ENCODE measurements at places on chromosomes 16 and 17. TPM values are rescaled to one million over a fixed set of nuclear protein-coding genes. Genes with fewer than 3 reads are reported as not detected.
A peak's percentile ranks its signal among the peaks of the same experiment; 100 is the strongest.

HAGHL gene
- polyA plus RNA-seq, result not detected

KRTAP4-1 gene
- polyA plus RNA-seq, result not detected

DNA sequence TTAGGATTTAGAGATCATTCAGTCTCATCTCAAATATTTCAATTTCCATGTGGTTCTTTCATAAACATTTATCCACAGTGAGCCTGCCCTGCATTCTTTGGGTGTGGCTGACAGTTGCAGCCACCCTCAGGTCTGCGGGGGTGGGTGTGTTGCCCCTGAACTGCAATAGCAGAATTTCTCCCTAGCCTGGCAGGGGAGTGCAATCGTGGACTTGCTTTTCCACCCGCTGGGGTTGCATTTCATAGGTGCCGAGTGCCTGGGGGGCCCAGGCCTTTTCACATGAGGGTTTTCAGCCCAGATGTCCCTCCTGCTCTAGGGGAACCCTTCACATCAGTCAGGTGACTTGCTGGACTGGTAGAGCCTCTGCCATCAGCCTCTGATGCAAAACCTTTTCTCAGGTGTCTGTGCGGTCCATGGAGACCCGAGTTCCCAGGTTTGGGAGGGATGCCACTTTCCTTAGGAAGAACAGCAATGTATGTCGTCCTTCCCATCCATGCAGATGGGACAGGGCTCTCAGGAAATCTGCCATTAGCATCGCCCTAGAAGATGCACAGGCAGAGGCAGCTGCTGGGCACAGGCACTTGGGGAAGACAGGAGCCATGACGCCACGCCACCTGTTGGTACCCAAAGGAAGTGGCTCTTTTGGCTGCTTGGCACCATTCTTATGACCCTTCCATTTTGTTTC lies 2.4 kb upstream of the USP36 start:
- H3K27ac ChIP-seq, result no peak overlapping the region
- H3K4me1 ChIP-seq, result peaks cover 6% of the 10 kb centered on the region
- DNase-seq, result no peak
- no peaks in the 10 kb centered on the region for H3K27me3 ChIP-seq

STH gene
- polyA plus RNA-seq, result not detected

GRCh38 chr17:70059649-70060048 lies 15.4 kb upstream of the KCNJ16 start:
- no peak overlapping the region for H3K27ac ChIP-seq
- H3K4me3 ChIP-seq, result no peak overlapping the region
- H3K4me1 ChIP-seq, result peaks cover 5% of the 10 kb centered on the region

FBXO39 gene
- polyA plus RNA-seq, result 1.2 TPM

GRCh38 chr17:79749156-79749815 lies 18.5 kb downstream of the ENPP7 start:
- no peak overlapping the region for H3K4me3 ChIP-seq
- no peaks in the 10 kb centered on the region for H3K36me3 ChIP-seq
- no peak for DNase-seq

KSR1 gene
- 56.9 TPM for polyA plus RNA-seq

- H3K4me1 ChIP-seq, result no peaks in the 10 kb centered on the region
- no peak overlapping the region for H3K4me3 ChIP-seq
- H3K27me3 ChIP-seq, result no peaks in the 10 kb centered on the region
- DNase-seq, result no peak
- H3K36me3 ChIP-seq, result no peaks in the 10 kb centered on the region
Observed at GRCh38 chr17:46889992-46890564, 32.9 kb upstream of the GOSR2 start.

FBXW10 gene
- 0.38 TPM for polyA plus RNA-seq

- H3K4me3 ChIP-seq, result no peak overlapping the region
- no peaks in the 10 kb centered on the region for H3K27me3 ChIP-seq
- no peak for DNase-seq
- H3K36me3 ChIP-seq, result no peaks in the 10 kb centered on the region
- H3K27ac ChIP-seq, result no peak overlapping the region
- peaks cover 10% of the 10 kb centered on the region for H3K4me1 ChIP-seq
Observed at GRCh38 chr17:2048805-2049204, 6.1 kb upstream of the HIC1 start.

USB1 gene
- 26.9 TPM for polyA plus RNA-seq

DNA sequence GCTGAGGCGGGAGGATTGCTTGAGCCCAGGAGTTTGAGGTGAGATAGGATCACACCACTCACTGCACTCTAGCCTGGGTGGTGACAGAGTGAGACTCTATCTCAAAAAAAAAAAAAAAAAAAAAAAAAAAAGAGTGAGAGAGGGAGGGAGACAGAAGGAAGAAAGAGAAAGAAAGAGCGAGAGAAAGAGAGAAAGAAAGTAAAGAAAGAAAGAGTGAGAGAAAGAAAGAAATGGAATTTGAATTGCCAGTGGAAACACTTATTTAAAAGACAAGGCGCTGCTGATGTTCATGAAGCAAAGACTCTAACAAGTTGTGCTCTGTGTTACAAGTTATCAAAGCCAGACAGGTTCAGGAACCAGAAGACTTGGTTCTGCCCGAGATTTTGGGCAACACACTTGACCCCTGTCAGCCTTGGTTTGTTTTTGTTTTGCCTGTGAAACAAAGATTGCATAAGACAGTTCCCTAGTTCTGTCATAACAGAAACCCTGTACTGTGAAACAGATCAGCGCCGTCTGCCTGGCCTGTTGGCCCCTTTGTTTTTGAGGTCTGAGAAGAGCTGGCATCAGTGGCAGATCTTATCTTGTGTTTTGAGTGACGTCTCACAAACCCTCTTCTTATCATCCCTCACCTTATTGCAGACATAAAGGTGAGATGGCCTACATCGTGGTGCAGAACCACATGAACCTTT lies 55.4 kb upstream of the ENDOV start:
- no peaks in the 10 kb centered on the region for H3K27me3 ChIP-seq
- peak; percentile 50 for DNase-seq
- no peak overlapping the region for H3K27ac ChIP-seq
- H3K4me1 ChIP-seq, result peaks cover 12% of the 10 kb centered on the region
- H3K36me3 ChIP-seq, result no peaks in the 10 kb centered on the region
- H3K4me3 ChIP-seq, result no peak overlapping the region

- H3K27me3 ChIP-seq, result no peaks in the 10 kb centered on the region
- H3K4me3 ChIP-seq, result no peak overlapping the region
- H3K4me1 ChIP-seq, result peaks cover 27% of the 10 kb centered on the region
Observed at GRCh38 chr17:2190014-2190413, 113.6 kb downstream of the SMG6 start.

GRCh38 chr16:85208643-85209520 lies 96.6 kb upstream of the CIBAR2 start:
- H3K36me3 ChIP-seq, result no peaks in the 10 kb centered on the region
- DNase-seq, result no peak
- peaks cover 50% of the 10 kb centered on the region for H3K4me1 ChIP-seq
- no peaks in the 10 kb centered on the region for H3K27me3 ChIP-seq

IRF8 gene
- polyA plus RNA-seq, result 2.3 TPM

SLFN14 gene
- polyA plus RNA-seq, result not detected

- no peak overlapping the region for H3K27ac ChIP-seq
- H3K4me3 ChIP-seq, result no peak overlapping the region
- H3K4me1 ChIP-seq, result no peaks in the 10 kb centered on the region
- no peaks in the 10 kb centered on the region for H3K36me3 ChIP-seq
- no peak for DNase-seq
Observed at GRCh38 chr16:80599466-80599865, 58.7 kb downstream of the DYNLRB2 start.

GRCh38 chr17:74733365-74734122 lies 3.5 kb upstream of the RAB37 start:
- no peak overlapping the region for H3K4me3 ChIP-seq
- no peaks in the 10 kb centered on the region for H3K27me3 ChIP-seq

GRCh38 chr17:77502626-77503292 lies 362.0 kb downstream of the SEC14L1 start:
- peaks cover 3% of the 10 kb centered on the region for H3K4me1 ChIP-seq
- H3K36me3 ChIP-seq, result no peaks in the 10 kb centered on the region
- no peak for DNase-seq

GRCh38 chr17:37614823-37615222 lies 5.6 kb upstream of the SYNRG start:
- H3K4me1 ChIP-seq, result no peaks in the 10 kb centered on the region
- H3K36me3 ChIP-seq, result no peaks in the 10 kb centered on the region
- H3K4me3 ChIP-seq, result no peak overlapping the region
- no peak overlapping the region for H3K27ac ChIP-seq

- peaks cover 13% of the 10 kb centered on the region for H3K4me1 ChIP-seq
- H3K27ac ChIP-seq, result peak overlapping the region; percentile 24
- DNase-seq, result no peak
- H3K27me3 ChIP-seq, result no peaks in the 10 kb centered on the region
- no peaks in the 10 kb centered on the region for H3K36me3 ChIP-seq
Observed at GRCh38 chr17:59423137-59423724, 91.8 kb downstream of the YPEL2 start.

DNA sequence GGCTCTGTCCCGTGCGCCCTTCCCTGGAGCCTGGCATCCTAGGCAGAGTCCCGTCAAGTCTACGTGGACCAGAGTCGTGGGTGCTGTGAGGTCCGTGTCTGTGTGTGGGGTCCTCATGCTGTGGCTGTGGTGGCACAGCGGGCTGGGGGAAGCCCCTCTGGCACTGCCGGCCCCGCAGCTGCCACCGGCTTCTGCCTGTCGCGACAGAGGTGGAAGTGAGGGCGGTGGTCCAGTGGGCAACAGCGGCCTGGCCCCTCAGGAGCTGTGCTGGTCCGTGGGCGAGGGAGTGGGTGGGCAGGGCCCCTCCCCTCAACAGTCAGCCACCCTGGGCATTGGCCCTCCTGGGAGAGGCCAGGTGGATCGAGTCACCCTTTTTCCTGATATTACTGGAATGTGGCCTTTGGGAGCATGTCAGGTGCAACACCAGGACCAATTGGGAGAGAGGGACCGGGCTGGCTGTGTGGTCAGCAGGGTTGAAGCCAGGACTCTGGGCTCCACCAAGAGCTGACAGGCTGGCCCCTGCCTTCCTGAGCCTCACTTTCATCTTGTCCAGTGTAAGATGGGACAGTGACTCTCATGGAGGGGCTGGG lies 11.9 kb downstream of the BAIAP2 start:
- no peaks in the 10 kb centered on the region for H3K36me3 ChIP-seq
- peaks cover 5% of the 10 kb centered on the region for H3K4me1 ChIP-seq
- H3K27me3 ChIP-seq, result no peaks in the 10 kb centered on the region

DNA sequence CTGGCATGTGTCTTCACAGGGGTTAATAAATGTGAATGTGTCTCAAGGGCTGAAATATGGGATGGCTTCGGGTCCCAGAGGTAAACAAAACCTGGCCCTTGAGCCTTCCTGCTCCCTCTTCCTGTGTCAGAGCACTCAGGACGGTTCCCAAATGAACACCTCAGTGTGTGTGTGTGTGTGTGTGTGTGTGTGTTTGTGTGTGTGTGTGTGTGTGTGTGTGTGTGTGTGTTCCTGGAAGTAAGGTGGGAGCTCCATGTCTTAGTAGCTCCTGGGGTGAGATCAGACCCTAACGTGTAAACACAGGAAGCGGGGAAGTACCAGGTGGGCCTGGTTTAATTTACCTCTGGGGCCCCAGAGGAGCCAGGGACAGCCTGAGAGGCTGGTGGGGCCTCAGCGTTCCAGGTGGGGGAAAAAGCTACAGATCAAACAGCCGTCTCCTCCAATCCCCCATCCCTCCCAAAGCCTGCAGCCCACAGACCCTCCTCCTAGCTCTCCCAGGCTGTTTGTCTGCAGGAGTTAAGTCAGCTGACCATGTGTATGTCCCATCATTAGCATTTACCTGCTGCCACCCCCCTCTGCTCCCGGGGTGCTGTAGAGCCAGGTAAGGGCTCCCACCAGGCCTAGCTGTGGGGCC lies 6.1 kb downstream of the KIF19 start:
- DNase-seq, result no peak
- H3K4me1 ChIP-seq, result no peaks in the 10 kb centered on the region
- H3K4me3 ChIP-seq, result no peak overlapping the region
- H3K27me3 ChIP-seq, result no peaks in the 10 kb centered on the region

DNA sequence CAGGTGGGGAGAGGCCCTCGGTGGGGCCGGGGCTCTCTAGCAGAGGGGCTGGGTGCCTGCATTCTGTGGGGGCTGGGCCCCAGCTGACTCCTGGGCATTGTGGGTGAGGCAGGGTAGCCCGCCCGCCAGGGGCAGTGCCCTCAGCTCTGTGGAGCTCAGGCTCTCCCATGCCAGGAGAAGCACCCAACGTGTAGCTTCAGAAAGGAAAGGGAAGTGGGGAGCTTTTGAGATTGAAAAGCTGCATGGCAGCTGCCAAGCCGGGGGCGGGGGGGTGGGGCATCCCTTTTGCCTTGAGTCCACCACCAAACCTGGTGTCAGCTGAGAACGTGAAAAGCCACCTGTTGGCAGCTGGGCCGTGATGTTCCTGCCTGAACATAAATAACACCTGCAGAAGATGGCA lies 192.1 kb upstream of the CIBAR2 start:
- DNase-seq, result no peak
- H3K27me3 ChIP-seq, result no peaks in the 10 kb centered on the region
- H3K4me1 ChIP-seq, result peaks cover 7% of the 10 kb centered on the region
- no peak overlapping the region for H3K4me3 ChIP-seq
- H3K27ac ChIP-seq, result no peak overlapping the region
- H3K36me3 ChIP-seq, result no peaks in the 10 kb centered on the region

DNA sequence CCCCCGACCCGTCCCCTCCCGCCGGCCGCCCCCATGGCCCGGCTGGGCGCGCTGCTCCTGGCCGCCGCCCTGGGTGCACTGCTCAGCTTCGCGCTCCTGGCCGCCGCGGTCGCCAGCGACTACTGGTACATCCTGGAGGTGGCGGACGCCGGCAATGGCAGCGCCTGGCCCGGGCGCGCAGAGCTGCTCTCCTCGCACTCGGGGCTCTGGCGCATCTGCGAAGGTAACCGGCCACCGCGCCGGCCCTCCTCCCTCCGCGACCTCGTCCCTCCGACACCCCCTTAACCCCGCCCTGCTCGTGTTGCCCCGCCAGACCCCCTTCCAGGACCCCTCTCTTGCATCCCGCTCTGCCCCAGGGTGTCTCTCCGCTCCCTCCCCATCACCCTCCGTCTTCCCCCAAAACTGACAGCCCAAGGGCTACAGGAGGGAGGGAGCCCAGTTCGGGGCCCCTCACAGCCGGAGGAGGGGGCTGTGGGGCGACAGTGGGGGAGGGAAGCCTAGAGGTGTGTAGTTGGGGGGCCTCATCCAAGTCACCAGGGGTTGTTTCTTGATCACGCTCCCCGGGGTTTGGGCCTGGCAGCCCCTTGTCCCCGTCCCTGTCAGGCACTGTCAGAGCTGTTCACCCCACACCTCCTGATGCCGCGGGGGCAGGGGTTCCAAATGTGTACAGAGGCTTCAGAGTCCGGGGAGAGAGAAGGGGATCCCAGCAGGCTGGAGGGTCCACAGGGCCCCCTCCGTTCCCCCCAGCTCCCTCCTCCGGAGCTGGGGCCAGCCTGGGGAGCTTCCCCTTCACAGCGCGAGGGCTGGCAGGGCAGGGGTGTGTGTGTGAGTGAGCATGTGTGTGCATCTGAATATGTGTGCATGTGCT lies 794 bp downstream of the TMEM235 start:
- H3K4me3 ChIP-seq, result no peak overlapping the region
- H3K4me1 ChIP-seq, result peaks cover 3% of the 10 kb centered on the region
- no peaks in the 10 kb centered on the region for H3K27me3 ChIP-seq
- H3K27ac ChIP-seq, result no peak overlapping the region
- H3K36me3 ChIP-seq, result no peaks in the 10 kb centered on the region

CMTM2 gene
- 0.21 TPM for polyA plus RNA-seq

AGRP gene
- 0.11 TPM for polyA plus RNA-seq

FOXF1 gene
- polyA plus RNA-seq, result 0.70 TPM

ATP2A3 gene
- 6.0 TPM for polyA plus RNA-seq

GRCh38 chr17:70295329-70295728 lies 126.0 kb downstream of the KCNJ2 start:
- no peaks in the 10 kb centered on the region for H3K36me3 ChIP-seq
- H3K4me1 ChIP-seq, result no peaks in the 10 kb centered on the region
- H3K27ac ChIP-seq, result no peak overlapping the region
- no peak for DNase-seq

GRCh38 chr17:40124279-40125141 lies 2.7 kb downstream of the MSL1 start:
- no peaks in the 10 kb centered on the region for H3K36me3 ChIP-seq
- H3K27me3 ChIP-seq, result no peaks in the 10 kb centered on the region
- H3K4me3 ChIP-seq, result peak overlapping the region; percentile 100
- H3K4me1 ChIP-seq, result peaks cover 4% of the 10 kb centered on the region
- peak overlapping the region; percentile 5 for H3K27ac ChIP-seq

All from ovary (tissue), 10 donors.